ENCODE measurements at places on chromosomes 13 and 19.

DNA sequence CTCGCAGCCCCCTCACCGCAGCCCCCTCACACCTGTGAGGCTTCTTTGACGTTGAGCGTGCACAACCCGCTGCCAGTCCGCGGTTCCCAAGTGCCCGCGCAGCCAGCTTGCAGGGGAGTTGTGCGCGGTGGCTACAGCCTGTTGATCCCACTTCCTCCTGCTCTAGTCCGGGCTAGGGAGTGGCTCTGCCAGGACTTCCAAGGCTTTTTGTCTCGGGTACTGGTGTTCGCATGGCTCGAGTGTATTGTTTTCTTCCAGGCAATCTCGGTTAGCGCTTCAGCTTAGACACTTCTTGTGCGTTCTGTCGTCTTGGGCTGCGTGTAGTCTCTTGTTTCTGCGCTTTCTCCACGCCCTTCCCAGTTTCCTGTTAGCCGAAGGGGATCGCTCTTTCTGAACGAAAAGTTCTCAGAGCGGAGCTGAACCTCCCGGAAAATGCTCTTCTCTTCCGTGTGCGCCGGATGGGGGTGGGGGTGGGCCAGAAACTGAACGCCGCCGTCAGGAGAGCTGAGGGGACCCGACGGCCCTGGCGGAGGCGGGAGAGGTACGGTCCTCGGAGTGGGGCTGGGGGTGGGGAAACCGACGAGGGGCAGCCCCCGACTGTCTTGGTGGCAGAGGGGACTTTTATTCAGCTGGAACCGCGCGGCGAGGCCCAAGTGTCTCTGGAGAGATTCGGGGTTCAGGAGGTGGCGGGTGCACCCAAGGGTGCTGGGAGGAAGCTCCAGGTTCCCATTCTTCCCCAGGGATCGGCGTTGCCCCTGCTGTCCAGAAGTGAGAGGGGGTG lies 697 bp upstream of the DGKH start:
- no peak for DNase-seq

- no peak for DNase-seq
These were observed 578.5 kb downstream of the EFNB2 start for GRCh38 chr13:105956921-105957320.

- DNase-seq: no peak
These were observed 12.4 kb upstream of the PROZ start for GRCh38 chr13:113145911-113146598.

DNA sequence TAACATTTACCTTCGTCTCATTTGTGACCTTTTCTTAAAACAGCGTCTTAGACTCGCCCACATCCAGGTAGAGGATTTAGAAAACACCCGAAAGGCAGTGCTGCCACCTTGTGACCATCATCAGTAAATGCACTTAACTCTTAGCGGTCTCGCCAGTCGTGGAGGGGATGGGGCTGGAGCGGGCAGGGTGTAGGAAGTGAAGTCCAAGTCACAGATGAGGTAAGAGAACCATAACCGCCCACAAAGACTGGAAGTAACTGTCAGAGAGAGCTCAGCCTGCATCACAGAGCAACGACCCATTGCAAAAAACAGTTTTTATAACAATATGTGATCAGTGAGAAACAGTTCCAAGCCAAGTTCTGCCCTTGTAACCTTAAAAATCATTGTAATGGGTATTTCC lies 10.7 kb upstream of the CEACAM3 start:
- no peak for DNase-seq

DNA sequence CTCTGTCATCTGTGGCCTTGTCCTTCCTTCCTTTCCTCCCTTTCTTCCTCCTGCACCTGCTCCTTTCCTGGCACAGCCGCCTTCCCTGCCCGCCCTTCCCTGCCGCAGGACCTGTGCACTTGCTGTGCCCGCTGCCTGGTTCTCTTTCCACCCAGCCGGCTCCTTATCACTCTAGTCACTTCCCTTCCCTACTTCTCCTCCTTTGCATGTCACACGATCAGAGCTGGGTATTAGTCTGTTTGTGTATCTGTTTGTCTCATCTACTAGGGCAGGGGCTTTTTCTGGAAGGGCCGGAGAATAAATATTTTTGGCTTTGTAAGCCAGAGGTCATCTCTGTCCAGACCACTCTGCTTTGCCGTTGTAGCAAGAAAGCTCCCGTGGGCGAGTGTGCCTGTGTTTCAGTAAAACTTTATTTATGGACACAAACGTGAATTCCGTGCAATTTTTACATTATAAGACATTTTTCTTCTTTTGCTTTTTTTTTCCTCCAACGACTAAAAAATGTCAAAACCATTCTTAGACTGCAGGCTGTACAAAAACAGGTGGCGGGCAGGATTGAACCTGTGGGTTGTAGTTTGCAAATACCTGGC lies 6.1 kb downstream of the KDM4B start:
- no peak for DNase-seq

DNA sequence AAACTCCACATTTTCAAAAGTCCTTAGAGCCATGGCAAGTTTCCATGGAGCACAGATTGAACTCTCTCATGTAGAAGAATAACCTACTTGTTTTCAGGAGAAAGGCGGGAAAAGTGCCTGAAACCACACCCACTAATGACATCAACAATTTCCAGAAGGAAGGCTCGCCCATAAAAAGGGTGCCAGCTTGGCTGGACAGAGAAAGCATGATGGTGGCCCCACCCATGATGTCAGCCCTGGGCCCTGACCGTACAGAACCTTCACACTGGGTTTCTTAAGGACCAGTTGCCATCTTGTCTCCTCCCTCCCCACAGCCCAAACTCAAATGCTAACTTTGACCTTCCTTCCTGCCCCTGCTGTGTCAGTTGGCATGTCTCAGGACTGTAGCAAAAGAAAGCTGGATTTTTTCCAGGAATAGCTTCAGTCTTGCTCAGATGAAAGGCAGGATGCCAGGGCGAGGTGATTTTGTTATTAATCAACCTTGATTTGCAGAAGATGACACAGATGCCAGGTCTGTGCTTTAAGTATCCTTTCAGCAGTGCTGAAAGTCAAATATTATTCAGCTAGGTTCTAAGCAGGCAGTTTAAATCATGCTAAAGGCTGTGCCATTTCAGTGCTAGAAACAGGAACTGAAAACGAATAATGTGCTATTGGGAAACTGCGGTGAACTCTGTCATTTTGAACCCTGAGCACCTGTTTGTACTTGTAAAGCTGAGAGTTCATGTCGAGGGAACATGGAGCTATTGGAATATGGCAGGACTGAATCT lies 89.5 kb upstream of the RFC3 start:
- no peak for DNase-seq

- DNase-seq: no peak
These were observed 24.2 kb downstream of the SERP2 start for GRCh38 chr13:44397766-44398223.

GRCh38 chr19:40398417-40399131 lies 8.6 kb upstream of the HIPK4 start:
- no peak for DNase-seq

DNA sequence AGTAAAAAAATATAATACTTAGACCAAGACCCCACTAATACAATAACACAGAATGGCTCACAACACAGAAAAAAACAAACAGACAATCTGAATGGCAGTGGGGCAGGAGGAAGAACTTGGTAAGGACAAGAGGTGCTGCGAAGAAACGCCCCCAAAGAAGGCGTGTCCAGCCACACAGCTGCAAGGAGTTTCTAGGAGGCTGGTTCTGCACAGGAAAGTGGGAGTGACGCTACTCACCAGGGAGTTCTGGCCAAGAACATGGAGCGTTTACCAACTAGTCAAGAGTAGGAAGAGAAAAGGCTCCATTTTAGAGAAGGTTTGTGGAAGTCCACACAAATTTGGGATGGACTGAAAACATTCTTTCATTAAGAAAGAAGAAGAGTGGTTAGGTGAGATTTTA lies 95.3 kb upstream of the SLC15A1 start:
- DNase-seq: no peak

- no peak for DNase-seq
These were observed 108.5 kb upstream of the C1QTNF9B start for GRCh38 chr13:24005755-24006281.

Measured in cortex of kidney (tissue), 1 donor.